ENCODE measurements at places on chromosomes 13 and 19.

DNA sequence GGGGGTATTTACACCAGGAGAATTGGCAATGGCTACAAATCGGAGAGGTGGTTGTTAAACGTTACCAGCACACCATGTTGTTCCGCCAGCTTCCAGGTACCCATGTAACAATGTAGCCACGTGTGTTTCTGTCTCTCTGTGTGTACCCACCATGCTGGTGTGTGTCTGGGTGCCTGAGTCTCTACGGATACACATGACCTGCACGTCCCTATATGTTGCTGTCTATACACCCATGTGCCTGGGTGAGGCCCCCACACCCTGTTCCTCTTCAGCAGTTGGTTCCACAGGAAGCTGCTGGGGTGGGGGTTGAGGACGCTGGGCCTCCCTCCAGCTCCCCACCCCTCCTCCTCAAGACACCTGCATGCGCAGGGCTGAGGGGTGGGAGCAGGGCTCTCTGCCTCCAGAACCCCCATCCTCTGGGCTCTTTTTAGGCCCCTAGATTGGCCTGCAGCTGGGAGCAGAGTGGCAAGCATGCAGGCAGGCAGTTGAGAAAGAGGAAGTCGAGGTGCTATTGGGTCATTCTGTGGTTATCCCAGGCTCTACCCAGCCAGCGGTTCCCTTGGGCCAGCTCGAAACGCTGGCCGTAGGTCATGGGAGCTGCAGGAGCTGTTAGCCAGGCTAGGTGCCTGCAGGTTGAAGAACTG is at the start of gene ARHGEF18:
Gene ARHGEF18 (plus strand): TSS at position 351 of the 644 bp plus-strand sequence. CDS start 13,954 bp downstream, outside the sequence.
- peak; percentile 61 for DNase-seq

DNA sequence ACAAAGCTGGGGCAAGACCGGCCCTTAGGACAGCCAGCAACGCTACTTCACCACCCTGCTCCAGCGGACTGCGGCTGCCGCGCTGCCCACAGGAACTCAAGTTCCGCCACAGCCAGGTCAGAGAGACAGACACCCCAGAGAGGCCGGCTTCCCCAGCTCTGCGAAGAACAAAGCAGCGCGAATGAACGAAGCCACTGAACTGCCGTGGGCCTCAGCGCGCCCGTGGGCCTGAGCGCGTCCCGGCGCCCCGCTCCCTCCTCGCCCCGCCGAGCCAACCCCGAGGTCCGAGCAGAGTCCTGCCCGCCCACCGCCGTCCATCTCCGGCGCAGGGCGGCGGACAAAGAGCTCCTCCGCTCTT is 158.4 kb downstream of the RNF17 start:
- peak; percentile 65 for DNase-seq

- DNase-seq, result no peak
Observed at GRCh38 chr13:51832471-51833152, 12.4 kb downstream of the TMEM272 start.

- no peak for DNase-seq
Observed at GRCh38 chr13:21232599-21232998, 56.1 kb downstream of the MRPL57 start.

DNA sequence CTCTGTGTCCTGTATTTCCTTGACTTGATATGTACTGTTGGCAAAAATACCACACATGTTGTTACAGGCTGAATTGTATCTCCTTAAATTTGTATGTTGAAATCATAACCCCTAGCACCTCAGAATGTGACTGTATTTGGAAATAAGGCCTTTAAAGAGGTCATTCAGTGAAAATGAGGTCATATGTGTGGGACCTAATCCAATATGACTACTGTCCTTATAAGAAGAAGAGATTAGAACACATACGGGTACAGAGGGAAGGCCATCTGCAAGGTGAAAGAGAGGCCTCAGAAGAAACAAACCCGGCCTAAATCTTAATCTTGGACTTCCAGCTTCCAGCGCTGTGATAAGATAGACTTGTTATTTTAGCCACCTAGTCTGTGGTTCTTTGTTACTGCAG is 202.5 kb downstream of the NUFIP1 start:
- DNase-seq, result no peak

- no peak for DNase-seq
Observed at GRCh38 chr13:59562924-59563323, 600.8 kb downstream of the DIAPH3 start.

GRCh38 chr13:76336889-76337844 is 549.0 kb downstream of the KCTD12 start:
- DNase-seq, result no peak

DNA sequence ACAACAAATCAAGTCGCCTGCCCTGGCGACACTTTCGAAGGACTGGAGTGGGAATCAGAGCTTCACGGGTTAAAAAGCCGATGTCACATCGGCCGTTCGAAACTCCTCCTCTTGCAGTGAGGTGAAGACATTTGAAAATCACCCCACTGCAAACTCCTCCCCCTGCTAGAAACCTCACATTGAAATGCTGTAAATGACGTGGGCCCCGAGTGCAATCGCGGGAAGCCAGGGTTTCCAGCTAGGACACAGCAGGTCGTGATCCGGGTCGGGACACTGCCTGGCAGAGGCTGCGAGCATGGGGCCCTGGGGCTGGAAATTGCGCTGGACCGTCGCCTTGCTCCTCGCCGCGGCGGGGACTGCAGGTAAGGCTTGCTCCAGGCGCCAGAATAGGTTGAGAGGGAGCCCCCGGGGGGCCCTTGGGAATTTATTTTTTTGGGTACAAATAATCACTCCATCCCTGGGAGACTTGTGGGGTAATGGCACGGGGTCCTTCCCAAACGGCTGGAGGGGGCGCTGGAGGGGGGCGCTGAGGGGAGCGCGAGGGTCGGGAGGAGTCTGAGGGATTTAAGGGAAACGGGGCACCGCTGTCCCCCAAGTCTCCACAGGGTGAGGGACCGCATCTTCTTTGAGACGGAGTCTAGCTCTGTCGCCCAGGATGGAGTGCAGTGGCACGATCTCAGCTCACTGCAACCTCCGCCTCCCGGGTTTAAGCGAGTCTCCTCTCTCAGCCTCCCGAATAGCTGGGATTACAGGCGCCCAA is at the start of gene LDLR:
Gene LDLR (plus strand): TSS at position 210 of the 760 bp plus-strand sequence. CDS start 86 bp downstream, at position 296.
- DNase-seq, result peak; percentile 92

- no peak for DNase-seq
Observed at GRCh38 chr13:73704587-73704986, 429.6 kb downstream of the KLF12 start.

DNA sequence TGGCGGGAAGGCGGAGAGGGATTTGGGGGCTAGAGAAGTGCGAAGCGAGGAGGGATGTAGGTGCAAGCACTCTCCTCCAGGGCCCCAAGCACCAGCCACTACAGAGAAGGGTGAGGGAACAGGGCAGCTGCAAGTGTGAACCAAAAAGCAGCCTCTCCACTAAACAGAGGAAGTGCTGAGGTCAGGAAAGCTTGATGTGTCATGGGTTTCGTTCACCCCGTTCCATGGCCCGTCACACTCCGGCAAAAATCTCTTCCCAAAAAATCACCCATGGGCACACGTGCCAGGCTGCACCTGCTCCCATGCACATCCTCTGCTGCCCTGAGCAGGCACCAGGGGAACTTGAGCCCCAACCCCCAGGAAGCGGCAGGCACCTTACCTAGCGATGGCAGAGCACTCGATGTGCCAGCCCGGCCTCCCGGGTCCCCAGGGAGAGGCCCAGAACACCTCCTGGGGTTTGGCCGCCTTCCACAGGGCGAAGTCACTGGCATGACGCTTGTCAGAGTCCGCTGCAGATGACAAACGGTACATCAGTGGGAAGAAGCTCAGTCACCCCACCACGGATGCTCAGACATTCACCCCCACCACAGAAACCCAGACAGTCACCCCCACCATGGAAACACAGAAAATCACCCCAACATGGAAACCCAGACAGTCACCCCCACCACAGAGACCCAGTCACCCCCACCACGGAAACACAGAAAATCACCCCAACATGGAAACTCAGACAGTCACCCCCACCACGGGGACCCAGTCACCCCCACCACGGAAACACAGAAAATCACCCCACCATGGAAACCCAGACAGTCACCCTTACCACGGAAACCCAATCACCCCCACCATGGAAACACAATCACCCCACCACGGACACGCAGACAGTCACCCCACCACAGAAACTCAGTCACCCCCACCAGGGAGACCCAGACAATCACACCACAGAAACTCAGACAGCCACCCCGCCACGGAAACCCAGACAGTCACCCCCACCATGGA is 29.0 kb downstream of the CARS2 start:
- DNase-seq, result no peak

- no peak for DNase-seq
Observed at GRCh38 chr19:58170860-58171259, 12.0 kb upstream of the ZNF274 start.

- no peak for DNase-seq
Observed at GRCh38 chr19:17069193-17069592, 6.1 kb downstream of the HAUS8 start.

GRCh38 chr19:14393329-14393728 is 12.1 kb downstream of the ADGRE5 start:
- DNase-seq, result no peak

GRCh38 chr19:53102756-53103233 is 427 bp downstream of the ZNF160 start:
- peak; percentile 68 for DNase-seq

DNA sequence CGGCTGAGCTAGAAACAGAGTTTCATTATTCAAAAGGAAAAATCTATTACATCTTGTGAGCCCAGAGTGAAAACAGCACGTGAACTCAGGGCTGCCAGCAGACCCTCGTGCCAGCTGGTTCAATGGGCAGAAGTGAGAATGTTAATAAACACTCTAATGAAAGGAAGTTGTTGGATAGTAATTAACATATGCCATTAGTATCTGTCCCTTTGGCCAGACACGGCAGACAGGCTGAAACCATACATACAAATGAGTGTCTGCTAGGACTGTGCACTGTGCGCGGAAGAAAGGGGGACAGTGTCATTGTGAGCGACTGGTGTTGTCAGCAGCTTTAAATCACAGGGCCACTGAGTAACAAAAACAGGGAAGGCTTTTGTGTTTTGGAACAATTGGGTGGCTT is 121.9 kb upstream of the TSC22D1 start:
- DNase-seq, result no peak

GRCh38 chr13:70027551-70027950 is 80.1 kb upstream of the ATXN8OS start:
- DNase-seq, result no peak

DNA sequence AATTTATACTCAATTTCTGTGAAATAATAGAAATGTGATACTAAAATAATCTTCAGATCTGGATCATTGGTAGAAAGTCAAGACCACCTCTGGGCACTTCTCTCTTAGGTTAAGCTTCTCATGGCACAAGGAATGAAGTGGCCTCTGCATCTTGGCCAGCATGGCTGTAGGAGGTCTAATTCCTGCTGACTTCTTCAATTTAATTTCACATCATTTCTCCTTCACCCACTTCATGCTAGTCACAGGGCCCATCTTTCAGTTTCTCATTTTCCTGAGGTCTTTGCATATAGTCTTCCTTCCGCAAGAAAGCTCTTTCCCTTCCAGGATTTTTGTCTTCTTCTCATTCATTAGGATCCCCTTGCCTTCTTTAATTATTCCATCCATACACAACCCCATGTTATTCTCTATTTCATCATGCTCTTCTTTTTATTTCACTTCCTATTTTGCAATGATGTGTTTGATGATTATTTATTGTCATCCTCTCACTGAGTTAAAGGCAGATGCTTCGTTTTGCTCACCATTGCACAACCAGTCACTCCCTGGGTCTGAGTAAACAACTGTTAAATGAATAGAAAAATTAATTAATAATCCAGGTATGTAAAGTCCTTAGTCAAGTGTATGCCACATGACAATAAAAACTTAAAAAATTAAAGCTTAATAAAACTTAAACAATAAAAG is 397.4 kb downstream of the SPRY2 start:
- no peak for DNase-seq

- no peak for DNase-seq
Observed at GRCh38 chr19:17092696-17093095, 17.1 kb downstream of the MYO9B start.

GRCh38 chr19:13209484-13210338 is 59.5 kb downstream of the IER2 start:
- no peak for DNase-seq

DNA sequence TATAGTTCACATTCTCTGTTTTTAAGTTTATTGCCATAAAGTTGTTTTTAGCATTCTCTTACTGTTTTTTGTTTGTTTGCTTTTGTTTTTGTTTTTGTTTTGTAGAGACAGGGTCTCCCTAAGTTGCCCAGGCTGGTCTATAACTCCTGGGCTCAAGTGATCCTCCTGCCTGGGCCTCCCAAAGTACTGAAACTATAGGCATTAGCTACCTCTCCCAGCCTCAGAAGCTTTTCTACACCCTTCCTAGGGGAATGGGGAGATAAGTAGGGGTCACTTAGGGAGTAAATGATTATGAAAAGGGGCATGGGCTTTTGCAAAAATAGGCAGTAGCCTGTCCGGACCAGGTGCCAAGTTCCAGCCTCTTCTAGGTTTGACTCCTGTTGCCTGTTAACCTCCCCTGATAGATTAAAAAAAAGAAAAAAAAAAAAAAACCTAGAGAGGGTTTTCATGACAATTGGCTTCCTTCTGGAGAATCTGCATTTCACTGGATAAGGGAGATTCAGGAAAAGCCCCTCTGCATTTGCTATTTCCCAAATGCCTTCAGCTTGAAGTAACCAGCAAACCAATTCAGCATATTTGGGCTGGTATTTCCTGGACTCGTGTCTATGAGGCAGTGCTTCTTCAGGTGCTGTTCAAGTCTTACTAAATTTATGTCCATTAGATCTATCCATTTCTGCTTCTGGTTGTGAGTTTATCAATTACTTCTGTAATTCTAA is 216.8 kb downstream of the TM9SF2 start:
- DNase-seq, result no peak

DNA sequence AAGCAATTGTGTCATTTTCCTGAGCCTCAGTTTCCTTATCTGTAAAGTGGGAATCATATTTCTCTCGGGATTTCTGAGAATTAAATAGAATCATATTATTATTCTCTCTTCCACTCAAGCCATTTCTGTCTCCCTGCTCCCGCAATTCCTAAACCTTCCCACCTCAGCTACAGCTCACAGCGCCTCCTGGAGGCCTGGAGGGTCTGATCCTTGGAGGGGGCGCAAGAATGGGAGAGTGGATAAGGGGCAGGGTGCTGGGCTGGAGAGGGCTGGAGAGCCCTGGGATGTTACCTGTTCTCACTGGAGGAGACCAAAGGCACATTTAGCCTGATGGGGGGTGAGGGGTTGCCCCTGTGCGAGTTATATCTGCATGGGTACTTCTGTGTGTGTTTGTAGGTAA is 31.1 kb upstream of the CYP2S1 start:
- DNase-seq, result no peak

- DNase-seq, result no peak
Observed at GRCh38 chr13:98622931-98623331, 46.0 kb upstream of the STK24 start.

DNA sequence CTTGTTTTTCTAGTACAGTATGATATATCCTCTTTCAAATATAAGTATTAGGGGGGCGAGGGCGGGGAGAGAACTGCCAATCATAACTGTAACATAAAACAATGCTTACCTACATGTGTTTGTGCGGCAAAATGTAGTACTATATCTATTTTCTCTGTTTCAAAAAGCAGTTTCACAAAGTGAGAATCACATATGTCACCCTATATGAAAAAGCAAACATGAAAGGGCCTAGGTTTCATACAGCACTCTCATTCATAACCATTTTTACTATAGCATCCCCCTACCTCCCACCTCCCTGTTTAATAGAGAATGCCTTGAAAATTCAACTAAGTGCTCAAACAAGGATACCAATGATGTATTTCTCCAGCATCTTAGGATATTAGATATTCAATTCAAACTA is 5.2 kb downstream of the TGDS start:
- no peak for DNase-seq

Data from sigmoid colon (tissue), 7 donors.